NCI-H2029 (cell line): ENCODE measurements at places on chromosomes 1 and 21.

GRCh38 chr1:65235867-65236805 is 73.2 kb upstream of the DNAJC6 start:
- peak; percentile 74 for DNase-seq

- DNase-seq: no peak
These were observed 28.4 kb downstream of the ZBTB17 start for GRCh38 chr1:15947382-15948090.

GRCh38 chr1:61141288-61142042 is 59.1 kb downstream of the NFIA start:
- DNase-seq: peak; percentile 94

DNA sequence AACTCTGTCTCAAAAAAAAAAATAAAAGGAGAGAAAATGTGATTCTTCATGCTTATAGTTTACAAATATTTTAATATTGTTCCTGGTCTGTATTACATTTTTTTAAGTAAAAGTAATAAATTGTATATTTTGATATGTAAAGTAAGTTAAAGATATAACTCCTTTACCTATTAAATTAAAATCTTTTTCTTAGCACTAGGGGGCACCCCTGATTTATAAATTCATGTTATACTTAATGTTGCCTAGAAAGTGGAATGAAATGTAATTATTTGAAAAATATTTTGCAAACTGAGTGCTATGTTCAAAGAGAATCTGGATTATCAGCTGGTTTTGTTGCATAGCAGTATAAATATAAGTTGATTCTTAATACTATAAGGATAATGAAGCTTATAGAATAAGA is 49.2 kb downstream of the RALGPS2 start:
- DNase-seq: no peak

- peak; percentile 68 for DNase-seq
These were observed at the start of gene RNASEL for GRCh38 chr1:182588500-182589396. Gene RNASEL, minus strand, starts transcription at chr1:182589256. Its CDS starts 2,450 bp downstream, at chr1:182586806.

DNA sequence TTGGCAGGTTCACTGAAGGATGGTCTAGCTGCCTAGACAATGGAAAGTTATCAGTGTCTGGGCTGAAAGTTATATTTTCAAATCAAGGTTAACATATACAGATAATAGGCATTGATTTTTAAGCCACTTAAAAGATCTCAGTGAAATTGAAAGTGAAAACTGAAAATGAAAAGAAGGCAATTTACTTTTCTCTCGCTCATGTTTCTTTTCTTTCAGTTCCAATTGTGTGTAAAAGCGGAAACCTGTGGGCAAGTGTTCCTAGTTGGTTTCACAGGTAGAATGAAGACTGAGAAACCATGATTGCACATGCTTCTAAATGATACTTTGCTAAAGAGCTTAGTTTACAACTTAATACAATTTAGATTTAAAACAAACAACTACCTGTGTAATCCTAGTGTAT is 383.7 kb downstream of the ZP4 start:
- no peak for DNase-seq

- DNase-seq: no peak
These were observed at the start of gene AIM2 for GRCh38 chr1:159076438-159077119. Gene AIM2, minus strand, starts transcription at chr1:159076766. Its CDS starts 3,267 bp downstream, at chr1:159073499.

GRCh38 chr1:897226-897625 is 26.5 kb upstream of the SAMD11 start:
- DNase-seq: no peak

GRCh38 chr1:153610334-153610733 is 2.6 kb downstream of the S100A16 start:
- no peak for DNase-seq

- no peak for DNase-seq
These were observed 7.3 kb downstream of the RNU5D-1 start for GRCh38 chr1:44723496-44724295.

GRCh38 chr1:67773462-67773861 is 59.8 kb downstream of the GNG12 start:
- DNase-seq: no peak

DNA sequence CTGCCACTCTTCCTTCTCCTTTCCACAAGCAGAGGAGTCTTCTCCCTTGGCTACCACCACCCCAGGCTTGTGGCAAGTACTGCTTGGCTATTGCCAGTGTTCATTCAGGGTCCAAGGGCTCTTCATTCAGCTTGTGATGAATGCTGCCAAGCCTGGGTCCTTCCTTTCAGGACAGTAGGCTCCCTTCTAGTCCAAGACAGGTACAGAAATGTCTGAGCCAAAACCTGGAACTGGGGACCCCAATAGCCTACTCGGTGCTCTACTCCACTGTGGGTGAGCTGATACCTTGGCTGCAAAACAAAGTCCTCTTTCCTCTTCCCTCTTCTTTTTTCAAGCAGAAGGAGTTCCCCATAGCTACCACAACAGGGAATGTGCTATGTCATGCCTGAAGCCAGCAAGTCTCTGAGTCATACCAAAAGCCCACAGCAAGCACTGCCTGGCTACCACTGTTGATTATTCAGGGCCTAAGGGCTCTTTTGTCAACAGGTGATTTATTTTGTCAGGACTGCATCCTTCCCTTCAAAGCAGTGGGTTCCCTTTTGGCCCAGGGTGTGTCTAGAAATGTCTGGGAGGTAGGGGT is 268.9 kb downstream of the HHAT start:
- DNase-seq: no peak

GRCh38 chr1:2109581-2110021 is 59.4 kb downstream of the PRKCZ start:
- DNase-seq: no peak

- no peak for DNase-seq
These were observed 16.9 kb upstream of the KIAA0040 start for GRCh38 chr1:175209493-175209921.

DNA sequence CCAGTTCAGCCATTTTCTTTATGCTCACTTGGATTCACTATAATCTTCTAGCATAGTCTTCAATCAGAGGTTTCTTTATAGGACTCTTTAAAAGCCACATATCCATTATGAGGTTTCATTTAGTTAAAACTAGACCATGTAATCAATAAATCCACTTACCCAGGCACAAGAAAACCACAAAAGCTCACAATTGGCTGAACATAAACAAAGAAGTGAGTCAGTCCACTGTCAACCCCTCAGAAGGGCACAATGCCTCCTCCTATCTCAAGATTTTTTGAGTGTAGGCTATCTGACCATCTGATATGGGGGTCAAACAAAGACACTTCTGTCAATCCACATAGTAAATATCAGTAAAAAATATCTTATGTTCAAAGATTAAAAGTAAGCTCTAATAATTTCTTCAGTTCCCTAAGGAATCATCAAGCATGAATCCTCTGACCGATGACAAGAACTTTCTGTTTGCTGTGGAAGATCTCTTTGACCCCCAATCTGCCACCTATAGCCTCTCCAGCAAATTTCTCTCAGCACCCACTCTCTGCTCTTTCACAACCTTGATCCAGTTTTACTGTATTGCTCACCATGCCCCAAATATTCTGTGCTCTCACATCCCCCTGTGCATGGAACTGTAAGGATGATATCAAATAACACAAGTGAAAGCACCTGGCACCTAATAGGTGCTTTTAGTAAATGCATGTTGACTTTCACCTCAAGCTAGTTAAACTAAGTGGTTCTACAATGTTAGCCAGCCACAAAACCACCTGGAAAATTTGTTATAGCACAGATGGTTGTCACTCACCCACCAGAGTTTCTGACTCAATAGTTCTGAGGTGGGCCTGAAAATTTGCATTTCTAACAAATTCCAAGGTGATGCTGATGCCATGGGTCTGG is 16.7 kb downstream of the RAB3B start:
- DNase-seq: peak; percentile 75

- no peak for DNase-seq
These were observed 7.7 kb downstream of the CFAP298 start for GRCh38 chr21:32604464-32604863.

GRCh38 chr1:178230881-178231409 is 137.0 kb downstream of the RASAL2 start:
- DNase-seq: no peak
